NCI-H1694 (cell line): ENCODE measurements at places on chromosomes 13 and 19.

DNA sequence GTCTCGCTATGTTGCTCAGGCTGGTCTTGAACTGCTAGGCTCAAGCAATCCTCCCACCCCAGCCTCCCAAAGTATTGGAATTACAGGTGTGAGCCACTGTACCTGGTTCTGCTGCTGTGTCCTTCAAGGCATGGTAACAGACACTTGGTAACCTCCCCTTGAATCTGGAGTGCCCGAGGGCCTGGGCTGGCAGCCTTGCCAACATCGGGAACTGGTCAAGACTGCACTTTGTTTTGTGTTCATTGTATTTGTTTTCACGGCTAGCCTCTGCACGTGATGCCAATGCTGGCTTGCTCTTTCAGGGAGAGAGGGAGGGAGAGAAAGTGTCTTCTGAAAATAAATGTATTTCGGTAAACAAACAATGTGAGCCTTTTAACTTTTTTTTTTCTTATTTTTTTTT is 12.0 kb downstream of the CERS4 start:
- no peak for DNase-seq

- DNase-seq: no peak
Observed at GRCh38 chr19:34118879-34119748, 53.2 kb upstream of the LSM14A start.

GRCh38 chr19:2428756-2429711 is 1.6 kb upstream of the TIMM13 start:
- DNase-seq: no peak

DNA sequence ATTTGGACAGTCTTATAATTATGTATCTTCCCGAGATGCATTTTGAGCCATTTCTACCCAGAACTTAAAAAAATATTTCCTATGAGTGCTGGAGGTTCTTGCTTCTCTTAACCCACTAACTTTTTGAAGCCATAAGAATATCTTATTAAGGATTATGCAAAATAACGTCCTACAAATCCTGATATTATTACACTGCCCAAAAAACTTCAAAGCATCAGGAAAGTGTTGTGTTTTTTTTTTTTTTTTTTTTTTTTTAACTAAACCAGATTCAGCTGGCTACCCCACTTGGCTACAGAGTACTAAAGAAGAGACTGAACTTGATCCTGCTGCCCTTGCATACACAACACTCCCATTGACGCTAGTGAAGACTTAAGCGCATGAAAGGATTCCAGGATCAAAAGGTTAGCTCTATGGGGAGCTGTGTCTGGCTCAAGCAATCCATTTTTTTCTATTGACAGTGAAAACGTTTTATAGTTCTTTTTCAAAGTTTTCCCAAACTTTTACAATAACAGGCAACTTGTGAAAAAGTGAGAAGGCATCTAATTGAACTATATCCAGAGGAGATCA is 141.4 kb downstream of the KCNRG start:
- no peak for DNase-seq

- DNase-seq: no peak
Observed at GRCh38 chr19:48844472-48844871, 8.2 kb upstream of the HSD17B14 start.
